Pancreas (tissue), 10 donors: ENCODE measurements at places on chromosomes 2 and 18.

DNA sequence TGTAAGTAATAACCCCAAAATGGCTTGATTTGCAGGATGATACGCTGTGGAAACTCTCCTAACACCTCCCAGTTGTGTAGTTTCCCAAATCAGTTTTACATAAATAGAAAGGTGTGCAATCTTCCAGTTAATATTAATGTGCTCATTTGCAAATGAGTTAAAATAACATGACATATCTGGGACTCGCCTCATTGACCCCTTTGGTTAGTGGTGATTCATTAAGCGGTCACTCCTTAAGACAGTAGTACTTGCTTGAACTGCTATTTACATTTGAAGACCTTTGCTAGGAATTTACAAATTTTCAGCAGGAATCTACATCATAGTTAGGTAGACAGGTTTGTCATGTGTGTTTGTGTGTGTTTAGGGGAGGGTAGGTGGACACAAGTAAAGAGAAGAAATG lies 1367.7 kb upstream of the CELF4 start:
- no peak overlapping the region for H3K4me3 ChIP-seq
- H3K27me3 ChIP-seq: no peaks in the 10 kb centered on the region
- H3K27ac ChIP-seq: no peak overlapping the region
- H3K4me1 ChIP-seq: no peaks in the 10 kb centered on the region
- no peaks in the 10 kb centered on the region for H3K36me3 ChIP-seq
- DNase-seq: no peak

- no peaks in the 10 kb centered on the region for H3K4me1 ChIP-seq
- no peak overlapping the region for H3K4me3 ChIP-seq
- no peak for DNase-seq
- H3K27me3 ChIP-seq: no peaks in the 10 kb centered on the region
These were observed 333.7 kb downstream of the RAD51AP2 start for GRCh38 chr2:17184512-17184911.

- peak overlapping the region; percentile 17 for H3K27ac ChIP-seq
- no peak overlapping the region for H3K4me3 ChIP-seq
- no peaks in the 10 kb centered on the region for H3K27me3 ChIP-seq
- no peak for DNase-seq
- no peaks in the 10 kb centered on the region for H3K4me1 ChIP-seq
- no peaks in the 10 kb centered on the region for H3K36me3 ChIP-seq
These were observed 152.6 kb upstream of the TTC39C start for GRCh38 chr18:23861805-23862470.

DNA sequence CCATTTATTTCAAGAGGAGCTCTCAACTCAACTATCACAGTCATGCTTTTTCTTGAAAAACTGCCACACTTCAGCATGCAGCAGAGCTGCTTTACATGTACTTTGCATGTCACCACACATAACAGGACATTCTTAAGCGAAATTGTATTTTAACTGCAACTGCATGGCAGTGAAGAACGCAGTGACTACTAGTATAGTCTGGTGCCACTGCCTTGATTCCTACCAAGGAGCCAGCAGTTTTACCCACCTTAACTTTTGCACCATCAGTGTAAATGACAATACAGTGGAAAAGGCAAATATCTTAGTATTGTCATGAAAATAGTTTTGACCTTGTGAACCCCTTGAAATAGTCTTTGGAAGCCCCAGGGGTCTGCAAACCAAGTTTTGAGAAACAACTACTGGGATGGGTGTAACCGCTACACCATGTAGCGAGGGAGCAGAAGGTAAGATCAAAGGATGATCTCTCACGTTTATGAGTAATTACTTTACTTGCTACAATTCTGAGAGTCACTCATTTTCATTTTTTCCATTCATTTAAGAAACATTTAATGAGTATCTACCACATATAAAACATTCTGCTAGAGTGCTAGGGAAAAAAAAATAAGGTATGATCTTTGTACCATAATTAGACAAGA lies 32.3 kb upstream of the MPP4 start:
- no peak overlapping the region for H3K4me3 ChIP-seq
- H3K4me1 ChIP-seq: no peaks in the 10 kb centered on the region
- no peak for DNase-seq
